Stimulated activated CD8-positive, alpha-beta memory T cell treated with anti-CD3 and anti-CD28 coated beads, Interleukin-15, amount 100 ng/mL, for 4 hours (primary cell): ENCODE measurements at places on chromosomes 7 and 10.

- no peak for DNase-seq
Measured at GRCh38 chr7:2805213-2805944, 38.7 kb downstream of the GNA12 start.

DNA sequence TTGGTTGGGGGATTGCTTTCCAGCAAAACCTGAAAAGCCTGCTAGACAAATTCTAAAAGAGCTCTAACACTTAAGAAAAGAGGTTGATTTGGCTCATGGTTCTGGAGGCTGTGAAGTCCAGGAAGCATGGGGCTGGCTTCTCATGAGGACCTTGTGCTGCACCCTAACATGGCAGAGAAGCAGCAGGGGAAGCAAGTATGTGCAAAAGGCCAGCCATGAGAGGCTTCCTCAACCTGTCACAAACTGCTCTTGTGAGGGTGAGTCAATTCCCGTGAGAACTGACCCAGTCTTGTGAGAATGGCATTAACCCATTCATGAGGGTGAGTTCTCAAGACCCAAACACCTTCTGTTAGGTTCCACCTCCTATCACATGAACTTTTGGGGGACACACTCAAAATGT, 54.3 kb upstream of the IGFBP3 start:
- no peak for DNase-seq

- no peak for DNase-seq
Measured at GRCh38 chr10:116809483-116810119, 39.7 kb upstream of the ENO4 start.

DNA sequence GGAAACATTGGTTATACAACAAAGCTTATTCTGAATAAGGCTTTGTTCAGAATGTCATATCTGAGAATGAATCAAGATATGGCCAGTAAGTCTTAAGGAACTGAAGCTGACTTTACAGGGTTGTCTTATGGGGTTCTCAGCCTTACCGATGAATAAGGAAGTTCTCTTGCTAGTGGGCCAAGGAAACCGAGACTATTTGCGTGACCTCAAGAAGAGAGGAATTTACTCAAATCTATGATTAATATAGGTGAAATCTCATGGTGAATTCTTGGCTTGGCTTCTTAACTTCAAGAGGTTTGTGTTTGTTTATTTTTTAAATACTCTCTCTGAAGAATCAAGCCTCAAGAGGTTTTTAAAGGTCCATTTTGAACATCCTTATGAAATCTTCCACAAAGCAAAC, 4.7 kb upstream of the MRLN start:
- DNase-seq: no peak

GRCh38 chr7:157282141-157282801, 54.5 kb upstream of the DNAJB6 start:
- no peak for DNase-seq

- DNase-seq: no peak
Measured at GRCh38 chr10:127694580-127695193, 42.3 kb upstream of the FOXI2 start.
